CD4-positive, alpha-beta T cell (primary cell): ENCODE measurements at places on chromosomes 1 and 21. TPM values are rescaled to one million over a fixed set of nuclear protein-coding genes. Genes with fewer than 3 reads are reported as not detected.

KIF17 gene
- not detected for total RNA-seq

OR2L3 gene
- total RNA-seq = not detected

RGS18 gene
- total RNA-seq = 0.22 TPM

DENND2C gene
- total RNA-seq = 1.6 TPM

CLIC4 gene
- total RNA-seq = 1.3 TPM
